Lower leg skin (tissue), 4 donors: ENCODE measurements at places on chromosomes 4 and X. TPM values are rescaled to one million over a fixed set of nuclear protein-coding genes. Genes with fewer than 3 reads are reported as not detected.

The GUCY2F gene
- not detected for total RNA-seq

The AMTN gene
- 1.3 TPM for total RNA-seq

The TREX2 gene
- total RNA-seq = 98.1 TPM

- peak; percentile 91 for DNase-seq
Measured at GRCh38 chr4:54657551-54658251, at the start of gene KIT. KIT (plus strand) TSS chr4:54657957; CDS start chr4:54658015, 58 bp downstream.

GRCh38 chrX:72255445-72255844 lies 16.6 kb upstream of the ERCC6L start:
- DNase-seq = no peak

GRCh38 chr4:5037553-5038551 lies 13.4 kb upstream of the STK32B start:
- peak; percentile 64 for DNase-seq

DNA sequence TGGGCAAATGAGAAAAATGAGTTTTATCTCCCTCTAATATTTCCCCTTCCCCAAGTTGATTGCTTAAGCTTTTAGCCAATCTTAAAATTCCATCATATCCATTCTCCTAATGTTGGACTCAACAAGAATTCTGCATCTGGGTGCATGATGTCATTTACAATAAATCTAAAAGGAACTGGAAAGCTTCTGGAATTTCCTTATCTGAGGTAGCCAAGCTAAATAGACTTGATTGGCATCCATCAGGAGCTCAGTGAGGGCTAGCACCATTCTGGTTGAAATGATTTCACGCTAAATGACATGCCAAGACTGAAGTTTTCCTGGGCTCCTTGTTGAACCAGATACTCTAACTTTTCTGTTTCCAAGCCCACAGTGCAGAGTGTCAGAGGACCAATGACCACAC lies 110.3 kb upstream of the SCML1 start:
- DNase-seq = no peak

- no peak for DNase-seq
Measured at GRCh38 chr4:113221990-113222389, 172.5 kb downstream of the ANK2 start.

DNA sequence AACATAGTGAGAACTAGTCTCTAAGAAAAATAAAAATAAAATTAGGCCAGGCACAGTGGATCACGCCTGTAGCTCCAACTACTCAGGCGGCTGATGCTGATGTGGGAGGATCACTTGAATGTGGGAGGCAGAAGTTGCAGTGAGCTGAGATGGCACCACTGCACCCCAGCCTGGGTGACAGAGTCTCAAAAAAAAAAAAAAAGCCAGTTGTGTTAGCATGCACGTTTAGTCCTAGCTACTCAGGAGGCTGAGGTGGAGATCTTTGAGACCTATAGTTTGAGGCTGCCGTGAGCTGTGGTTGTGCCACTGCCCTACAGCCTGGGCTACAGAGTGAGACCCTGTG lies 2.5 kb downstream of the DCK start:
- DNase-seq = no peak

DNA sequence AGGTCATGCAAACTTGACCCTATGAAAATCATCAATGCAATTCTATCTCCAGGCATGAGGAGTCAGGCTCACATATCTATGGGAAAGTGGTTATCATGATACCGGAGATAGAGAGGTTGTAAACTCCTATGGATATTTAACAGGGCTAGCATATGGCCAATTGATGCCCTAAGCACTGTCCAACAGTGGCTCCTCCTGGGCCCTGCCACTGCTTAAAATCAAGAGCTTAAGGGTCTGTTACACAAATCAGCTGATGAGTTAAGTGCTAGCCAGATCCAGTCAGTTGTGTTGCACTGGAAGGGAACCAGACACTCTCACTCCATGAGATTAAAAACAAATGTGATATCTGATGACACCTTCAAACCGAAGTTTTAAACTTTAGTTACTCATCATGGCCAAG lies 337.6 kb downstream of the STIM2 start:
- DNase-seq = no peak

DNA sequence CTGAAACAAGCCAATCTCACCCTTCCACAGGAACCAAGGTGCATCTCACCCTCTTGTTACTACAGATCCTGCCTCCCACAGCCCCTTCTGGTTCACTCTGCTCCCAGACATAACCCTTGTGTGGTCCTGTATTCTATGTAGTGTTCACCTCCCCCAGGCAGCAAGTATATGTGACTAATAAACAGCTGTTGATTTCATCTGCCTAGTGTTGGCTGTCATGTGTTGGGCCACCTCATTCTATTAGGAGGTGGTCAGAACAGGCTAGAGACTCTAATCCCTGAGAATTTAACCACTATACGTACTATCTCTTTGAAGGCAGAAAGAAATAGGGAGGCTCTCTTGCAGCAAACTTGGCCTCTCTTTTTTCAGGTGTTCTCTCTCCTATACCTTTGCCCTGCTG lies 134.3 kb upstream of the RPL34 start:
- no peak for DNase-seq
